Stimulated activated CD4-positive, alpha-beta T cell treated with anti-CD3 and anti-CD28 coated beads, TNF-alpha, amount 100 ng/mL, for 4 hours (primary cell): ENCODE measurements at places on chromosomes 7 and 10.

DNA sequence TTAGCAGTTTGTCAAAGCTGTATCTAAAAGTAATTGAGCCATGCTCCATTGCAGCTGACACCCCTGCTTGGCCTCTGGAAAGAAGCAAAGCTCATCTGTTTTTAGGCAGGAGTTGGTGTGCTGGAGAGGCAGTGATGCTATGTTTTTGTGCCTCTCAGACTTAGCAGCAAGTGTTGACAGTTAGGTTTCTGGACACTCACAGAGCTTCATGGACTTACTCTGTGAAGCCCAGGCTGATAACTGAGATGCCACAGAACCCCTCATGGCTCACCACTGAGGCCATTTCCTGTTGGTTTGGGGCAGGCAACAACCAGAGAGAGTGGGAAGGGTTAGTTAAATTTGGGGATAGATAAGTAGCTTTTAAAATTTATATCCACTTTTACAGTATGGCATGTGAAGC is 59.8 kb downstream of the BTAF1 start:
- no peak for DNase-seq

DNA sequence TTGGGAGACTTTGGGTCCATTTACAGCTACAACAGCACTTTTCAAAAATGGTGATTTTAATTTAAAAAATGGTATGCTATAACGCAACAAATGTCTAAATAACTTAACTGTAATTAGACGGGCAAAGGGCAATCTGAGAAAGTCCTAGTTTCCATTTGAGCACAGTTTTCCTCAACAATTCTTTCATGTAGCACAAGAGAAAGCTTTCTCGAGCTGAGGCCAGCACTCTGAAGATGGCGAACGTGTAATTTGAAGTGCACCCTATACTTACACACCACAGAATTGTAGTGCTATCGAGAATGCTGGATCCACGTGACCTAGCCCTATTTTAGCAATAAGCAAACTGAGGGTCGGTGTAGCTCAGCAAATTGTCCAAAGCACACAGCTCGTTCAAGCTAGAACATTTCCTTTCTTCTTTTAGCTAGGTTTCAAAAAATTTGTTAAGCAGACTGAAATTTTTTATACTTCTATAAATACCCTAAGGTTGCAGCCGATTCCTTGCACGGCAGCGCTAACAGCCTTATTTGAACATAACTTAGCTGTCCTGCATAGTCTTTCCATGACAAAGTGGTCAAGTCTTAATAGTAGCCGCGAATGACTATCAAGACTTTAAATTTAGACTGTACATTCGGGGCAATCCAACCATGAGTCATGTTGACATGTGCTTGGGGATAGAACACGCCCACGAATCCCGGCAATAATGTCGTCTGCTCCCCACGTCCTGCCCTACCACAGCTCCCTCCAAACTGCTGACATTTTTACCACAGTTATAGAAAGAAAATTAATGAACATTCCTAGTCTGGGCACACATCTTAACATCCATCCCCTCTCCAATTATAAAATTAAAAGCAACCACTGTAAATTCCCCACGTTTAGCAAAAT is 10.0 kb downstream of the KLF6 start:
- no peak for DNase-seq

DNA sequence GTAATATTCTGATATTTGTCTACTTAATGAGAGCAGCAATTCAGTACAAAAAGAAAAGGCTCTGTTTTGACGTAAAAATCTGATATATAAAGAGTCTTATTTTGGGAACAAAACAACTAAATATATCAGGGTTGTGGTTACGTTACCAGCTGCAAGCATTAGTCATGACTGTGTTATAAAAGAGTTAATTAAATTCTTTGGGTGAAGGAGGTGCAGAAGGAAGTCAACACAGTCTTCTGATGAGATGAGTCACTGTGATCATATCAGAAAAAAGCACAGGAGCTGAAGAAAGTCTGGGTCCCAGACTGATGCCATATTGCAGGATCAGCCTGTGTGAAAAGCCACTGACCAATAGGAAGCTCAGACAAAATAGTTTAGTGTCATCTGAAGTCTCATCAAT is 234.3 kb upstream of the TEX47 start:
- no peak for DNase-seq

GRCh38 chr7:53428045-53428444 is 392.6 kb downstream of the POM121L12 start:
- DNase-seq, result no peak

DNA sequence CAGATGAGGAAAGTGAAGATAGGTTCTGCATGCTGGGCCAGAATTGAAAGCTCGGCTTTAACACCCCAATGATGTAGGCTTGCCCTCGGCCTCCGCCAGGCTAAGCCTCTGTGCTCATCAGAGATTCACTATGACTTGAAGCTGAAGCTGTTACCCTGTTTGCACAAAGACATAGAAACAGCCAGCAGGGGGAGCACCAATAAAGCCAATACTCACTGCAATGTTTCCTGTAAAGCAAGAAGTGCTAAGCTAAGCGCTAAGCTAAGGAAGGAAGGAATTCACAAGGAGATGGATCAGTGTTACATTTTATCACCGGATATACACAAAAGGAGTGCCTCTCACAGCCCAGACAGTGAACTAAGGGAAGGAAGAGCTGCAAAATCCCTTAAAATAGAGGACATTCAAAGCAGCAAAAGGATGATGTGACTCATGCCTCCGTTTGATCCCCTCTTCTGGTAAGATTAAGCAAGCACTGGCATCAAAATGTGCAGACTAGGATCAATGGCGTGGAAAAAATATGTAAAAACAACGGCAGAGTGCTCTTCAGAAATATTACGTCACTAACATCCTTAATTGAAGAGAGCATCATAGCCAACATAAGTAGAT is 153.8 kb downstream of the COBL start:
- peak; percentile 19 for DNase-seq

DNA sequence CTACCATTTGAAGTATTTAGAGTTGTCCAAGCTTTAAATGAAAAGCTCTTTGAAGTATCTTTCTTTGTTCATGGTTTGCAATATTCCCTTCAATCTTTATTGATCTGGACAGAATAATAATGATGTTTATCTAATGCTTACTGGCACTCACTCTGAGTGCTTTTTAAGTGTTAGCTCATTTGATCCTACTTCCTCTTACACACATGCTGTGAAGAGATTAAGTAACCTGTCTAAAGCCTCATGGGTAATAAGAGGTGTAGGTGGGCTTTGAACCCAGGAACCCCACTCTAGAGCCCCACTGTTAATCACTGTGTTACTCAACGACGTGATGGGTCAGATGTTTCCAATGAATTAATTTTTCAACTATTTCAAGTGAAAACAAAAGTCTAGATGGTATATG is 31.1 kb upstream of the ADD3 start:
- no peak for DNase-seq

DNA sequence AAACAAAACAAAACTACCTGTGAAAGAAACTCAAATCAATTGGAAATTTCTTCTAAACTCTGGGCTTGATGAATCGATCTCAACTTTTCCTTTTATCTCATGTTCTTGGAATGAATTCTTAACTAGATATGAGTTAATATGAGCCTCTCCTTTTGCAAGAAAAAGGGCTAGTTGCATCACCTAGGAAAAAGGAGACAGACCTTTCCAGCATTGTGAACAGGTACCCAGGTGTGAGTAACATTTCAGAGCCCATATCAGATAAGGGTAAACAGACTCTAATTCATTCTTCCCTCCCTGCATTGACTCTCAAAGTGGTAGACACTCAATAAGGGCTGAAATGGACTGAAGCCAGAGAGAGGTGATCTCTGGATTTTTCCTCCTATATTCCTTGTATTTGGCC is 103.8 kb upstream of the AGR3 start:
- DNase-seq, result no peak

DNA sequence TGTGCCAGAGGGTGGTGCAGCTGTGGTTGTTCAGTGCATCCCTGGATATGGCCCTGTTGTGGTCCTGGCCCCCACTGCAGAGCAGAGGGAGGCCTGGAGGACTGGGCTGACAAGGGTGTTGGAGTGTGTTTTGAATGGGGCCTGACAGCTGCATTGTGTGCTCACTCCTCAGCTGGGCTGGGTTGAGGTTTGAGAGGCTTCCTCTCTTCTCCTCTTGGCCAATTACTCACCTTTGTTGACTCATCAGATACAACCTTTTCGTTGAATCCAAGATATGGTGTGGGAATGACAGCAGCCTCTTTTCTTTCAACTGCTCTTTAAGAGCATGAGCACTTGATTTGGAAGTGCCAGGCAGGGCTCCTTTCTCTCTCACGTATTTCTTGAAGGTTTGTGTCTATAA is 228.5 kb upstream of the COBL start:
- no peak for DNase-seq

GRCh38 chr7:5172196-5172775 is 17.7 kb upstream of the WIPI2 start:
- no peak for DNase-seq

DNA sequence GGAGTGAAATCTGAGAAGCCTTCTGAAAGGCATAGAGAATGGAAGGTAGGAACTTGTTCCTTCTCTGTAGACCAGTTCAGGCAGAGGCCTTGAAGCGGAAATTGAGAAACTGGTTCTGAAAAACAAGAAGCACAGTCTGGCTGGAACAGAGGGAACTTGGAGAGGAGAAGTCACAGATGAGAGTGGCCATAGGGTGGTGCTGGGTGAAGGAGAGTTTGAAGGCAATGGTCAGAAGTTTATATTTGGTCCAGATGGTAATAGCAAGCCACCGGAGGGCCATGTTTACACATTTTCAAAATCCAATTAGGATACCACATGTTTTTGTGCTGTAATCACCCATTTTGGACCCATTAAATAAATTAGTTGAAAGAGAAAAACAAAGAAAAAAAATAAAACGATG is 692.5 kb downstream of the INHBA start:
- no peak for DNase-seq

GRCh38 chr10:124375353-124375614 is 43.4 kb downstream of the OAT start:
- DNase-seq, result no peak

- no peak for DNase-seq
Observed at GRCh38 chr10:44714451-44714850, 196.7 kb upstream of the TMEM72 start.

DNA sequence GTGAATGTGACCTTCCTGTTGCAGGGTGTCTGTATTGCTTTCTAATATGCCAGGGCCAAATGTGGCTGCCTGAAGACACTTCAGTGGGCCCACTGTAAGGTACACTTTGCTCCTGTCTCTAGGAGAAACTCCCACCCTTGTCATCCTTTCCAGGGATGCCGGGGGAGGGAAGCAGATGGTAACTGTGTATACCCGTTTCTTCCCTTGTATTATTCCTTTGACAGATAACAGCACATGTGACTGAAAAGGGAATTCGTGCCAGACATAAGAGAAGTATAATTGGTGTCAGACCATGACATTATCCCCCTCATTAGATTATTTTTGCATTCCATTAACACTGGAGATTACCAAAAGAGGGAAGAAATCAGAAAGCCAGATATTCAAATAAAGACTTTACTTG is 317.7 kb downstream of the CAMK1D start:
- no peak for DNase-seq

DNA sequence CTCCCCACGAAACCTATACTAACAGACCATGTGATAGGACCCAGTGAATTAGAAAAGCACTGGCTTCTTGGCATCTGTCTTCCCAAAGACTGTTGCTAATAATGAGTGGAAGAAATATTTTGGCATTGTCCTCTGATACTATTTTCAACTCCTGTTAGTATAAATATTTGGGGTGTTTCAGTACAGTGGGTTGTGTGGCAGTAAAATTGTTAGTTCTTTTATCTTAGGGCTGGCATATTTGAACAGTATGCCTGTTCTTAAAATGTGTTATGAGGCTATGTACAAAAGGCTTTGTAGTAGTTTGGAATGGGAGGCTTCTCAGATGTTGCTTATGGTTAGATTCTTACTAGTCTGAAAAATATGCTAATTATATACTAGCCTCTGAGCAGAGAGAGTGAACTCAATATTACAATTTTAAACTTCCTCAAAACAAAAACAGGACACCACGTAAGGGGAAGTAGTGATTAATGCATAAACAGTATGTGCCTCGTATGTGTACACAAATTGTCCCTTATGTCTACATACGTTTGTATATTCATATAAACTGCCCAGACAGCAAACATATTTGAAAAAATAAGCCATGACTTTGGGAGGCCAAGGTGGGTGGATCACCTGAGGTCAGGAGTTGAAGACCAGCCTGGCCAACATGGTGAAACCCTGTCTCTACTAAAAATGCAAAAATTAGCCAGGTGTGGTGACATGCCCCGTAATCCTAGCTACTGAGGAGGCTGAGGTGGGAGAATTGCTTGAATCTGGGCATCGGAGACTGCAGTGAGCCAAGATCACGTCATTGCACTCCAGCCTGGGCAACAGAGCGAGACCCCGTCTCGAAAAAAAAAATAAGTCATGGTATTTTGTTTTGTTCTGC is 115.4 kb downstream of the ARID5B start:
- no peak for DNase-seq

GRCh38 chr7:133712544-133712943 is 414.6 kb upstream of the LRGUK start:
- no peak for DNase-seq
